ENCODE measurements at places on chromosomes 6 and 20.

- no peak for DNase-seq
- no peak overlapping the region for H3K27ac ChIP-seq
Measured at GRCh38 chr20:12030470-12030869, 112.8 kb downstream of the BTBD3 start.

- H3K4me1 ChIP-seq: peaks cover 5% of the 10 kb centered on the region
- H3K4me3 ChIP-seq: no peak overlapping the region
- no peak for DNase-seq
- peaks cover 28% of the 10 kb centered on the region for H3K27me3 ChIP-seq
Measured at GRCh38 chr20:754904-755303, 13.4 kb downstream of the SLC52A3 start.

DNA sequence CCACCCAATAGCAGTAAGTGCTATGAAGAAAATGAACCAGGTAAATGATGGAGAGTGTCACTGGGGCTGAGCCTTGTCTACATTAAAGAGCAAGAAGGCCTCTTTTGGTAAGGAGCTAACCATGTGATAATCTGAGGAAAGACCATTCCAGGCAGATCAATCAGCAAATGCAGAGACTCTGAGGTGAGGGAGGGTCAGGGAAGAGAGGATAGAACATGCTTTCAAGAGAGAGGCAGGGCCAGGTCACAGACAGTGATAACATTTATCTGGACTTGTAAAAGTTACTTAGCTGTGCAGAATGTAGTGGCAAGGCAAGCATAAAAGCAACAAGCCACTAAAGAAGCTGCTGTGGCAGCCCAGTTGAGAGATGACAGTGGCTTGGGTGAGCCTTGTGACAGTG lies 197.3 kb downstream of the TASP1 start:
- peaks cover 37% of the 10 kb centered on the region for H3K36me3 ChIP-seq
- no peak for DNase-seq
- no peak overlapping the region for H3K27ac ChIP-seq
- H3K4me3 ChIP-seq: no peak overlapping the region
- H3K27me3 ChIP-seq: no peaks in the 10 kb centered on the region

- peak overlapping the region; percentile 54 for H3K27ac ChIP-seq
- peaks cover 4% of the 10 kb centered on the region for H3K4me1 ChIP-seq
- peaks cover 16% of the 10 kb centered on the region for H3K36me3 ChIP-seq
- no peak for DNase-seq
- H3K27me3 ChIP-seq: no peaks in the 10 kb centered on the region
- no peak overlapping the region for H3K4me3 ChIP-seq
Measured at GRCh38 chr20:50594231-50594590, 84.0 kb downstream of the PTPN1 start.

GRCh38 chr6:17460862-17461261 lies 67.5 kb downstream of the CAP2 start:
- H3K36me3 ChIP-seq: no peaks in the 10 kb centered on the region
- H3K4me3 ChIP-seq: no peak overlapping the region
- H3K27me3 ChIP-seq: peaks cover 18% of the 10 kb centered on the region
- H3K4me1 ChIP-seq: no peaks in the 10 kb centered on the region
- no peak overlapping the region for H3K27ac ChIP-seq
